ENCODE measurements at places on chromosomes 12 and 14. TPM values are rescaled to one million over a fixed set of nuclear protein-coding genes. Genes with fewer than 3 reads are reported as not detected.

The ZFHX2 gene
- 0.82 TPM for total RNA-seq

The DDX11 gene
- 42.2 TPM for total RNA-seq

The LRTM2 gene
- not detected for total RNA-seq

The KERA gene
- not detected for total RNA-seq

The PDZRN4 gene
- 0.05 TPM for total RNA-seq

The FLVCR2 gene
- total RNA-seq: 14.2 TPM

The TBX3 gene
- 53.3 TPM for total RNA-seq

The TSHR gene
- not detected for total RNA-seq

The EP400 gene
- 26.3 TPM for total RNA-seq

The BCL11B gene
- 0.33 TPM for total RNA-seq

The PTPRO gene
- total RNA-seq: not detected

The TAS2R8 gene
- total RNA-seq: not detected

The IFI27L1 gene
- 19.4 TPM for total RNA-seq

The OR11G2 gene
- total RNA-seq: not detected

The OTUB2 gene
- 3.0 TPM for total RNA-seq

The SSPN gene
- 0.39 TPM for total RNA-seq

The RERGL gene
- not detected for total RNA-seq

The LTBP2 gene
- total RNA-seq: 7.6 TPM

The LALBA gene
- total RNA-seq: not detected

The MORN3 gene
- 0.17 TPM for total RNA-seq

The BHLHE41 gene
- 0.69 TPM for total RNA-seq

The CTSG gene
- not detected for total RNA-seq

The STYK1 gene
- total RNA-seq: 0.20 TPM

The IL26 gene
- not detected for total RNA-seq

The LDHB gene
- total RNA-seq: 1,596 TPM

The CD69 gene
- not detected for total RNA-seq

The TMEM253 gene
- total RNA-seq: 1.0 TPM

The DCN gene
- 0.22 TPM for total RNA-seq

The HPD gene
- total RNA-seq: 1.4 TPM

The VRTN gene
- total RNA-seq: 0.03 TPM

The SOAT2 gene
- total RNA-seq: 0.10 TPM

The CCDC175 gene
- not detected for total RNA-seq

The TAS2R50 gene
- total RNA-seq: not detected

The CEP83 gene
- total RNA-seq: 10.5 TPM

The ARF6 gene
- total RNA-seq: 91.5 TPM

The MMP19 gene
- total RNA-seq: 0.62 TPM

The C12orf42 gene
- not detected for total RNA-seq

The SPX gene
- total RNA-seq: 4.0 TPM

The PHETA1 gene
- 9.8 TPM for total RNA-seq

The TTC7B gene
- total RNA-seq: 15.4 TPM

The RTL1 gene
- 0.23 TPM for total RNA-seq

Data from A549 treated with Hydrocortisone at 1 μM for 4 hours (cell line).